ENCODE measurements at places on chromosomes 3 and 15. TPM values are rescaled to one million over a fixed set of nuclear protein-coding genes. Genes with fewer than 3 reads are reported as not detected.

The NOX5 gene
- 1.1 TPM for polyA plus RNA-seq

The COMMD4 gene
- 83.4 TPM for polyA plus RNA-seq

The GOLGA6B gene
- not detected for polyA plus RNA-seq

The CDHR4 gene
- not detected for polyA plus RNA-seq

The LMCD1 gene
- polyA plus RNA-seq = not detected

The GMPPB gene
- 35.2 TPM for polyA plus RNA-seq

The ASB14 gene
- polyA plus RNA-seq = not detected

The WDR93 gene
- polyA plus RNA-seq = 0.16 TPM

The LIPH gene
- 0.38 TPM for polyA plus RNA-seq

The CNTN6 gene
- not detected for polyA plus RNA-seq

The TRANK1 gene
- polyA plus RNA-seq = 19.4 TPM

The IL17RE gene
- 0.14 TPM for polyA plus RNA-seq

DNA sequence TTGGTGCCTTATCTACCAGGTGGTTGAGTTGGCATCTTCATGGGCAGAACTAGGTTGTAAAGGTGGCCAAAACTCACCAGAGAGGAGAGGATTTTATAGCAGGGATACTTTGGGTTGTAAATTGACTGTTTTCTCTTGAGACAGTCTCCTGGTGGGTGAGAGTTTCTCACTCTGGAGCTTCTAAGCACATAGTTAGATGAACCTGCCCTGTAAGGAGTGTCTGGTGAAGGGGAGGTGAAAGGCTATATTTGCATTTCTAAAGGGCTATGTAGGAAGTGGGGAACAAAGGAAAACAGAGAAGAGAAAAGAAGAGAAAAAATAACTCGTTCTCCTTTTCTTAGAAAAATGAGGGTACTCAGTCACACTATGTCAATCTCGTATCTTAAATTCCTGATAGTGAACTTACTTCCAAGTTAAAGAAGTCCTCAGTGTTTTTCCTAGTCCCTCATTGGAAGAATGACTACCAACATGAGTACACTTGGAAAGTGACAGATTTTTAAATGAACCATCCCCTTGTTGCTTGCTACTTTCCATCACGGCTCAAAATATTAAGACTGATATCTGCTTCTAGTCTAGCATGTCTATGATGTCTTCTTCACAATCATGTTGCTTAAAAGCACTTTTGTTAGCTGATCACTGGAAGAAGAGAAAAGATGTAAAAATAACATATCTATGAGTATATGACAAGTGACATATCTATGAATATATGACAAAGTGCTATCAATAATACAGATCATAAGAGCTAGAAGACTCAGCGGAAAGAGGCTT lies 113.8 kb upstream of the P2RY1 start:
- no peak for DNase-seq

DNA sequence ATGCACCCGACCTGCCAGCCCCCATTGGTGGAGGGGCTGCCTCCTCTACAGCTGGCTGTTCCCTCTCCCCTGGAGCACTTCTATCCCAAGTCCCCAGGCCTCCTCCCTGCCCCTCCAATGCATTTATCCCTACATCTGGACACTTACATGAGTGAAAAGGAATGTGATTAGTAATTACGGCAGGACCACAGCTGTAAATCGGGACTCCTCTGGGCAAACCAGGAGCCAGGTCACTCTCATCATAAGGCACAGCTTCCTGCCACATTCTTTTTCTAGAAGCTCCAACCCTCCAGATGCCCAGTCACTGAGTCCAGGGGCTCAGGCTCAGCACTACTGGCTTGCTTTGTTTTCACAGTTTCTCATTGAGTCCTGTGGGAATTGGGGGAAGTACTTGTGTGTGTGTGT lies 54.3 kb downstream of the IL20RB start:
- no peak for DNase-seq

DNA sequence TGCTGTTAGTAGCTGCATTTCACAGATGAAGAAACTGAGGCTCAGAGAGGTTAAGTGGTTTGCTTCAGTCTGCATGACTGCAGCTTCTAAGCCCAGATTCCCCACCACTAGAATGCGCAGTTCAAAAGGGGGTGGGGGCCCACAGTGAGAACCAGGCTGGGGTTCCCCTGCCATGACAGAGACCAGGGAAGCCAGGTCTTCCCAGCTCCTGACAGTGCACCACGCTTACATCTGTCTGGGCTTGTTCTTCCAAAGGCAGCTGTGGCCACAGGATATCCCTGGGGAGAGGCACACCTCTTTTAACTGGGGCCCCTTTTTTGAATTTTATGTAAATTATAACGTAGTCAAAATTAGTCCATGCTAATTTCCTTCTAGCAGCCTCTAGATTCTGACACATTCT lies 5.3 kb downstream of the PLEKHO2 start:
- DNase-seq = no peak

GRCh38 chr3:14802381-14802731 lies 16.4 kb upstream of the FGD5 start:
- no peak for DNase-seq

DNA sequence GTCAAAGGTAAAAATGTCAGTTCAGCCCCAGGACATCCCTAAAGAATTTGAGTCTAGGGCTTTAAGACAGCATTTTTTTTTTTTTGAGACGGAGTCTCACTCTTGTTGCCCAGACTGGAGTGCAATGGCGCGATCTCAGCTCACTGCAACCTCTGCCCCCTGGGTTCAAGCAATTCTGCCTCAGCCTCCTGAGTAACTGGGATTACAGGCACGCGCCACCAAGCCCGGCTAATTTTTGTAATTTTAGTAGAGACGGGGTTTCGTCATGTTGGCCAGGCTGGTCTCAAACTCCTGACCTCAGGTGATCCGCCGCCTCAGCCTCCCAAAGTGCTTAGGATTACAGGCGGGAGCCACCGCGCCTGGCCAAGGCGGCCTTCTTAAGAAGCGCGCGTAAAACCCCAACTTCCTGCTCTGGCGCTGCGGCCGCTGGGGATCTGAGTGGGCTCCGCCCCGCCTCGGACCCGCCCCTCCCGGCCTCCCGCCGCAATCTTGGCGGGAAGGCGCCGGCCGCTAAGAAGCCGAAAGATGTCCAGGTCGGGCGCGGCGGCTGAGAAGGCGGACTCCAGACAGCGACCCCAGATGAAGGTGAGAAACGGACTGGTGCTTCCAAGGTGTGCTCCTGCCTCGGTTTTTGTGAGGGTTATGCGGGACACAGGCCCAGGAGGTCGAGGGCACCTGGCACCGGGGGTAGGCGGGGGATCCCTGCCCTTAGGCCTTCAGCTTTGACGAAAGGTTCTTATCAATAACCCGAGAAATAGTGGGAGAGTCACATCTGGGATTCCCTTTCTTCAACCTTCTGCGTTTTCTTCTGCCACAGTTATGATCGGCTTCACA lies at the start of gene WDR76:
WDR76 (plus strand) TSS at position 495 of the 834 bp plus-strand sequence; CDS start at position 526, 31 bp downstream.
- peak; percentile 72 for DNase-seq

GRCh38 chr3:45773714-45774449 lies 22.5 kb downstream of the SLC6A20 start:
- DNase-seq = no peak

GRCh38 chr3:133548090-133548489 lies 25.4 kb upstream of the CDV3 start:
- DNase-seq = no peak

GRCh38 chr15:88401996-88402656 lies 65.1 kb downstream of the MRPL46 start:
- DNase-seq = no peak

DNA sequence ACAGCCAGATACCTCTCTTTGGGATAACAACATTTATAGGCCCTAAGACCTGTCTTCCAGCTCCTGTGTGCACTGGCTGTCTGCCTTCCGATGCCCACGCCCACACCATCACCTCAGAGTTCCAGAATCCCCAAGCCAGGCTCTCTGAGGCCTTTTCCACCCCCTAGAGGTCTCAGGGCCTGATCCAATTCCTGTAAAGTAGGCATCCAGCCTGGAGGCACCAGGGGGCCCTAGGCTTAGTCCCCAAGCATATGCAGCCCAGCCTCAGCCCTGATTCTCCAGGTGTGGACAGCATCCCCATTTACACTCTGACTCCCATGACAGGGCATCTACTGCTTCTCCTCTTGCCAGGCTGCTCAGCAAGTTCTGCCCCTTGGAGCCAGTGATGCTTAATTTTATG lies 72.7 kb upstream of the CORO2B start:
- no peak for DNase-seq

DNA sequence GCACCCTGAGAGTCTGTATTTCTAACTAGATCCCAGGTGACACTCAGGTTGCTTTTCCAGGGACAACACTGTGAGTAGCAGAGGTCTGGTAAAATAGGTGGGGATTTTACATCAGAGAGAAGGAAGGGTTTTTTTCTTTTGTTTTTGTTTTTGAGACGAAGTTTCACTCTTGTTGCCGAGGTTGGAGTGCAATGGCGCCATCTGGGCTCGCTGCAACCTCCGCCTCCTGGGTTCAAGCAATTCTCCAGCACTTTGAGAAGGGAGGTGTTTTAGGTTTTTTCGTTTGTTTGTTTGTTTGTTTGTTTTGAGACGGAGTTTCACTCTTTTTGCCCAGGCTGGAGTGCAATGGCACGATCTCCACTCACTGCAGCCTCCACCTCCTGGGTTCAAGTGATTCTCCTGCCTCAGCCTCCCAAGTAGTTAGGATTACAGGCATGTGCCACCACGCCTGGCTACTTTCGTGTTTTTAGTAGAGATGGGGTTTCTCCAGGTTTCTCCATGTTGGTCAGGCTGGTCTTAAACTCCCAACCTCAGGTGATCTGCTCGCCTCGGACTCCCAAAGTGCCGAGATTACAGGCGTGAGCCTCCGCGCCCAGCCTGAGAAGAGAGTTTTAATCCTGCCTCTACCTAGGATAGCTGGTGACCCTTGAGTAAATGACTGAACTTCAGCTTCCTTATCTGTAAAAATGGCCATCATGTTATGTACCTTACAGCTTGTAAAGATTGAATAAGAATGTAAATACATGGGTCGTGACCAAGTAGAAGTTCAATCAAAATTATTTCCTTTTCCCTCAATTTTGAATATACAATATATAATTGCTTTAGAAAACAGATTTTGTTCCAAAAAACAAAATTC lies 95.9 kb upstream of the FNDC3B start:
- DNase-seq = no peak

DNA sequence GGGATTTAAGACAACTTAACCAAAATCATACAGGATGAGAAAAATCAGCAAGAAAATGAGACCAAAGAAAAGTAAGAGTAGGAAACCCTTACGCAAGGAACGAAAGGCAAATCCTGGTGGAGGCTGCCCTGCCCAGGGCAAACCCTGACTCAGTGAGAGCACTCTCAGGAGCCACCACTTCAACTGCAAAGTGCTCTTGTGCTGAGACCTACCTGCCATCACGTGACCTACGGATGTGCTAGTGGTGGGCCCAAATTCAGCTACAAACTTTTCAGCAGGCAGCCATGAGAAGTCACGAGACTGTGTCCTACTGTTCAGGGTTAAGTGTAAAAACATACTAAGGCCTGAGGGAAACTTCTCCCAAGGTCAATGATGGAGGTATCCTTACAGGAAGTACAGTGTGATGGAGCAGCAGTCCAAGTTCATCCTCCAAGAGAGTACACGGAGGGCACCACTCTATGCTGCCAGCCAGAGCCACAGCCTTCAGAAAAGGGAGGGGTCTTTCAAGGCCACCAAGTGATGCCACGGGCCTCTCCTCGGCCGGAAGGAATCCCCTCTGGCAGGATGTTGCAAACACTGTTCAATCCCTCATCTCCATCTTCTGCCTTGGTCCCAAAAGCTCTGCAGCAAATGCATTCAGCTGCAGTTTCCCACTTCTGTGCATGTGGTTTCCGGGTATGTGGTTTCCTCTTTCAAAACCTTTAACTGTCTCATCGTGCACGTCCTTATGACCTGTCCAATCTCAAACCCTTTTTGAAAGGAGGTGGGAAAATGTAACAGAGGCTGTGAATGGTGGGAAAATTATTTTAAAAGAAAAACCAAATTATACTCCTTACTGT lies 9.5 kb downstream of the CHSY1 start:
- peak; percentile 88 for DNase-seq

- DNase-seq = peak; percentile 75
Observed at GRCh38 chr3:13091898-13092611, 18.8 kb upstream of the IQSEC1 start.

DNA sequence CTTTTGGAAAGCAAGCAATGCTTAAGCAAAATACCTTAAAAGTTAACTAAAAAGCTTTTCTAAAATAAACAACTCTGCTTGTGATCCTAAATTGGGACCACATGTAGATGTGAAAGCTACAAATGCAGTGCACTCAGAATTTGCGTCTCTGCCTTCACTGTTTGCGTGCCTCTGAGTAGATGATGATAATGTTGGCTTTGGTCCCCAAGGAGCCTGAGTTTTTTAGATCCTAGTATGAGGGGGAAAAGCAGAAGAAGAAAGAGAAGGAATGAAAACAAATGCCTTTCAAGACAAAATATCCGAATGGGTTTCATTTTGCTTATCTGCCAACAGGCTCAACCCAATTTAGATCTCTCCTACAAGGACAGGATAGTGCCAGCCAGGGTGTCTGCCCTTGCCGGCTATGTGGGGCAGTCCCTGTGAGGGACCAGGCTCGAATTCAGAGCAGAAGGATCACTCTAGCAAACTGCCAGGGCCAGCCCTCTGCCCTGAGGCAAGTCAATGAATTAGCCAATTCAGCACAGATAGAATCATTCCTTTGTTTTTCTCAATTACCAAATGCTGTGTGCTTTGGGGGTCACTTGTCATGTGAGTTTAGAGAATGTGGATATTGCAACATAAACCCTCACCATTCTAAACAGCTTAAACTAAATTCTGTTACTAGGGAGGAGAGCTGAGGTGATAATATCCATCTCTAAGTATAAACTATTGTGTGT lies 28.5 kb downstream of the SCG5 start:
- DNase-seq = no peak

DNA sequence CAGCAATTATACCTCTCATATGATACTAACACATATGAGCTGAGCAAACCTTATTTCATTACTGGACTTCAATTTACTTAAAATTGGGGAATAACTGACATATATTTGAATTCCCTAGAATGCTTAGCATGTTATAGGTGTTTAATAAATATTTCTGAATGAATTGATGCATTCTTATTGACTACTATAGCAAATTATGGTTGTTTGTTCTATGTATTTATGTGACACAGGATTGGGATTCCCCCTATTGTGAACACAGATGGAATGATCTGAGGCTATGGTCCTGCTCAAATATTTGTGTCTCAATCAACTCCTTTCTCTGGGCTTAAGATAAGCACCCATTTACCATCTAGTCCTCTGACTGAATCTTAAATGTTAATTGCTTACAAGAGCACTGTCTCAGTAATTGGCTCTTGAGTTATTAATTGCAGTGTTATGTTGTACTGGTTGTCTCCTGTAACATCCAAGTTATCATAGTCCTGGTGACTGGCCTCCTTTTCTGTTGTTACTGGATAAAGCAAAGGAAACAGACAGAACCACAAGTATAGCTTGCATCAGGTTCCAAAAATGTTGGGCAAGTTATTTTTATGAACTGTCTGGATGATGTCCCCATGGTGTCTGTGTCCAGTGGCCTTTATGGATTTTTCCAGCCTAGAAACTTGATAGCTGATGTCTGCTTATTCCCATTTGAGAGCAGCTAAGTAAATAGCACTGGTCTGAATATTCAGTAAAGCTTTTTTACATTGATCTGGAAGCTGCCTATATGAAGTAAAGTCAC lies 2.3 kb upstream of the UACA start:
- DNase-seq = no peak

- DNase-seq = peak; percentile 22
Observed at GRCh38 chr3:48788544-48789162, 59.0 kb downstream of the PRKAR2A start.

GRCh38 chr3:128281461-128282367 lies 128.4 kb downstream of the EEFSEC start:
- no peak for DNase-seq

GRCh38 chr3:23166276-23166675 lies 36.9 kb upstream of the UBE2E2 start:
- DNase-seq = no peak
